Activated CD4-positive, alpha-beta T cell treated with anti-CD3 and anti-CD28 coated beads, Interleukin-2, amount 10 ng/mL, durations not matched to agents 7 days and 5 days (primary cell): ENCODE measurements at places on chromosomes 5 and 9. TPM values are rescaled to one million over a fixed set of nuclear protein-coding genes. Genes with fewer than 3 reads are reported as not detected.

DNA sequence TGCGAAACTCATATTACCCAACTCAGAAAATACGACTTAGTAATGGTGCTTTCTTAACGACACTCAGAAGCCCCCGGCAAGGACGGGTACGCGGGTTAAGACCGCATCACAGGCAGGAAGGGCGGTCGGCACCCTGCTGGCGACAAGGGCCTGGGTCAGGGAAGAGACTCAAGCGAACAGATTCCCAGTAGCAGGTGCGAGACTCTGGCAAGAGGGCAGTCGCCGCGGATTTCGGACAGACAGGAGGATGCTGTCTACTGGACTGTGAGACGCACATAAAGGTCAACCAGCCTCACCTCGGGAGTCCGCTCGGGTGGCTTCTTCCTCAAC lies 398 bp downstream of the RAPGEF6 start:
- peaks cover 8% of the 10 kb centered on the region for H3K36me3 ChIP-seq
- no peaks in the 10 kb centered on the region for H3K27me3 ChIP-seq
- peak overlapping the region; percentile 99 for H3K4me3 ChIP-seq
- H3K4me1 ChIP-seq: peaks cover 28% of the 10 kb centered on the region
- peak overlapping the region; percentile 99 for H3K27ac ChIP-seq
- DNase-seq: peak; percentile 71

The HSD17B4 gene
- 62.4 TPM for total RNA-seq

The SH3TC2 gene
- not detected for total RNA-seq

GRCh38 chr5:65244031-65244430 lies 237.7 kb downstream of the ADAMTS6 start:
- no peak overlapping the region for H3K4me3 ChIP-seq
- DNase-seq: no peak
- no peak overlapping the region for H3K27ac ChIP-seq

The CER1 gene
- total RNA-seq: not detected

The AMACR gene
- total RNA-seq: 6.0 TPM

DNA sequence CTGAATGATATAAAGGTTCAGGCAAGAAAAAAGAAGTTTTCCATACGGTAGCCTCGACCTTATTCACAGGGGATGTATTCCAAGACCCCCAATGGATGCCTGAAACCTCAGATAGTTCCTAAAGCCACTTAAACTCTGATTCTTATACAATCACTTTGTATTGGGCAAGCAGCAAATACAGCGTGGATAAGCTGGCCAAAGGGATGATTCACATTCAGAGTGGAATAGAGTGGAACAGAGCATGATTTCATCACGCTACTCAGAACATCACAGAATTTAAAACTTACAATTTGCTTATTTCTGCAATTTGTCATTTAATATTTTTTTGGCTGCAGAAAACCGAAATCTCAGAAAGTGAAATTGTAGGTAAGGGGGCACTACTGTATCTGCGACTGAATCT lies 40.5 kb upstream of the CDH18 start:
- no peaks in the 10 kb centered on the region for H3K36me3 ChIP-seq
- no peaks in the 10 kb centered on the region for H3K4me1 ChIP-seq
- H3K27me3 ChIP-seq: no peaks in the 10 kb centered on the region
- no peak overlapping the region for H3K4me3 ChIP-seq

- peaks cover 11% of the 10 kb centered on the region for H3K4me1 ChIP-seq
- H3K27me3 ChIP-seq: no peaks in the 10 kb centered on the region
- H3K36me3 ChIP-seq: peaks cover 29% of the 10 kb centered on the region
- H3K27ac ChIP-seq: peak overlapping the region; percentile 58
- DNase-seq: no peak
- no peak overlapping the region for H3K4me3 ChIP-seq
These were observed 39.6 kb downstream of the POC5 start for GRCh38 chr5:75677607-75678006.

The EFNA5 gene
- total RNA-seq: not detected

The SNCAIP gene
- total RNA-seq: not detected

- H3K27ac ChIP-seq: no peak overlapping the region
- no peaks in the 10 kb centered on the region for H3K4me1 ChIP-seq
- H3K4me3 ChIP-seq: no peak overlapping the region
- peaks cover 5% of the 10 kb centered on the region for H3K36me3 ChIP-seq
- H3K27me3 ChIP-seq: no peaks in the 10 kb centered on the region
These were observed 24.7 kb downstream of the MAPKAP1 start for GRCh38 chr9:125682340-125682739.

GRCh38 chr5:61052882-61053281 lies 107.9 kb downstream of the NDUFAF2 start:
- H3K4me1 ChIP-seq: no peaks in the 10 kb centered on the region
- H3K27ac ChIP-seq: no peak overlapping the region
- H3K27me3 ChIP-seq: no peaks in the 10 kb centered on the region
- no peak overlapping the region for H3K4me3 ChIP-seq
- H3K36me3 ChIP-seq: no peaks in the 10 kb centered on the region

The GFI1B gene
- not detected for total RNA-seq

The GNA14 gene
- not detected for total RNA-seq

DNA sequence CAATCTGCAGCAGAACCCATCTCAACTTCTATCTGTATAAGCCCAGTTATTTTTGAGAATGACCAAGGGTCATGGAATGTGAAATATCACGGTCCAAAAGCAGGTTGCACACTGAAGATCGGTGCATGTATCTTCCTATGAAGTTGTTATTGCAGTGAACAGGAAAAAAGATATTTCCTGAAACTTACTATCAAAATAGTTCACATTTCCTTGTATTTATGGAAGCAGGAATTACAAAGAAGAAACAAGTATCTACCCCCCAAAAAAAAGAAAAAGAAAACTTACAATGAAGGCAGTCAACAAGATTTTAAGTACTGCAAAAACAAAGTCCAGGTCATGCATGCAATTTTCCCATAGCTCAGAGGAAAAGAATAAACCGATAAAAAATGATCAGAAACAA lies 70.0 kb downstream of the MPDZ start:
- no peaks in the 10 kb centered on the region for H3K4me1 ChIP-seq
- DNase-seq: no peak
- no peaks in the 10 kb centered on the region for H3K27me3 ChIP-seq

The MYOT gene
- total RNA-seq: not detected

- H3K4me1 ChIP-seq: peaks cover 86% of the 10 kb centered on the region
- peak overlapping the region; percentile 85 for H3K27ac ChIP-seq
- H3K36me3 ChIP-seq: peaks cover 54% of the 10 kb centered on the region
- DNase-seq: no peak
- no peaks in the 10 kb centered on the region for H3K27me3 ChIP-seq
- peak overlapping the region; percentile 91 for H3K4me3 ChIP-seq
These were observed 6.9 kb upstream of the AKNA start for GRCh38 chr9:114394523-114395333.

DNA sequence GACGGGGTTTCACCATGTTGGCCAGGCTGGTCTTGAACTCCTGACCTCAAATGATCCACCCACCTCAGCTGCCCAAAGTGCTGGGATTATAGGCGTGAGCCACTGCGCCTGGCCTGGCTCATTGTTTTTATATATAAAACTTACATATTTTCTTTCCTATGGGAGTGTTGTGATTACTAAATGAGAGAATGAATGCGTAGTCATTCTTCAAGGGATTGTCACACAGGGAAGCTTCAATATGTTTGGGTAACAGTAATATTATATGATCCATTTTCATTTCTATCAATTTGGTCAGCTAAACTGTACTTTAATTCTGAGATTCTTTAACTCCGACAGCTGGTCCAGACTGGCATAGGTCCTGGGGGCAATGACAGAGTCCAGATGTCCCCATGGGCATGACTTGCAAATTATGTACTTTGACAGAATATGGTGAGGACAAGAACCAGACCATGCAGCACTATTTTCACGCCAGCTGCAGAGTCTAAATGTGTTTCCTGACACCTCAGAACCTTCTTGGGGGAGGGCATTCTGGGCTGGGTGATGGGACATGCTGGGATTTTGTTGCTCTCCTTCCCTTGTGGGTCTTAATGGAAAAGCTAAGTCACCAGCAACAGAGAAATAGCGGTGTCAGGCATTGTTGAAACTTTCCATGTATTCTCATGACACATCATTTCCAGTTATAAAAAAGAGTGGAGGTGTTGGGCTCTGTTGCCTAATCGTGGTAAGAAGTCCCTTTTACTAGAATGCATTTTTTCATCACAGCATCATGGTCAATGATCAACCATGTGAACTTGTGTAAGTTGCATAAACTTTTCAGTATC lies 40.9 kb upstream of the TNC start:
- H3K27me3 ChIP-seq: peaks cover 16% of the 10 kb centered on the region
- no peak for DNase-seq
- H3K36me3 ChIP-seq: no peaks in the 10 kb centered on the region
- no peaks in the 10 kb centered on the region for H3K4me1 ChIP-seq

DNA sequence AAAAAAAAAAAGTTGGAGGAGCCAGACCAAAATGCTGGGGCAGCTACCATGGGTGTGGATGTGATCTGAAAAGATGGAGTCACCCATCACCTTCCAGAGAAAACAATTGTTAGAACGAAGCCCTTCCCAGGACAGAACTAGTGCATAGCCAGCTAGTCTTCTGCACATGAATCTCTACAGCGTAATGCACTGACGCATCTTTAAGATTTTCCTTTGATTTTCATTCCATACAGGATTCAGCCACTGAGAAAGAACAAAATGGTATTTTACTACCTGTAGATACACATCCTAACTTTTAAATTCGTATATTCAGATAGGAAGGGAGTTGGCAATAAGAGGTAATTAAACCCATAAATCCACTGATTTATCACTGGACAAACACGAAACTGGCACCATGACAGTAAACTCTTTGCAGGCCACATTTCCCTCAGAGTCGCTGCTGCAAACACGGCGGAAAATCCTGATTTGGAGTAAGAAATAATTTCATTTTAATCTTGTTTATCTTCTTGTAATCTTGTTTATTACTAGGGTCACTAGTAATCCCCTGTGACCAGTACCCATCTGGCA lies 206.6 kb downstream of the SPOCK1 start:
- H3K27me3 ChIP-seq: peaks cover 10% of the 10 kb centered on the region
- H3K4me3 ChIP-seq: no peak overlapping the region
- DNase-seq: no peak
- no peaks in the 10 kb centered on the region for H3K36me3 ChIP-seq
- no peaks in the 10 kb centered on the region for H3K4me1 ChIP-seq

DNA sequence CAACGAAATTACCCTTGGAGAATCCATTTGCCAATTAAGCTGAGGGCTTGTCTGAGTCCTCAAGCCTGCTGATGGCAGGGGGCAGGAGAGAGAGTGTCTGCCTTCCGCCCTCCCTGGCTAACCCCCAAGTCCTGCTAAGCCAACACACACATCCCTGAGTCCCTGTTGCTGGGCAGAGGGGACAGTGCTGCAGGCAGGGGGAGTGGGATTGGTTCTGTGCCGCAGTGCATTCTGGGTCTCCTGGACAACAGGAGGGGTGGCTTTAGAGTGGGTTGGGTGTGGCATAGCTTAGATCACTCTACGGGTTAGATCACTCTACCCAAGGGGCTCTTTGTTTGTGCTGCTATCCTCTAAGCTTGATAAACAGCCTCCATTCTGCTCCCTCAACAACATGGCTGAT lies 427.7 kb downstream of the CDK5RAP2 start:
- H3K4me3 ChIP-seq: no peak overlapping the region
- no peak for DNase-seq
- H3K36me3 ChIP-seq: no peaks in the 10 kb centered on the region
- no peaks in the 10 kb centered on the region for H3K4me1 ChIP-seq
- H3K27ac ChIP-seq: no peak overlapping the region

The PROB1 gene
- total RNA-seq: 3.4 TPM

DNA sequence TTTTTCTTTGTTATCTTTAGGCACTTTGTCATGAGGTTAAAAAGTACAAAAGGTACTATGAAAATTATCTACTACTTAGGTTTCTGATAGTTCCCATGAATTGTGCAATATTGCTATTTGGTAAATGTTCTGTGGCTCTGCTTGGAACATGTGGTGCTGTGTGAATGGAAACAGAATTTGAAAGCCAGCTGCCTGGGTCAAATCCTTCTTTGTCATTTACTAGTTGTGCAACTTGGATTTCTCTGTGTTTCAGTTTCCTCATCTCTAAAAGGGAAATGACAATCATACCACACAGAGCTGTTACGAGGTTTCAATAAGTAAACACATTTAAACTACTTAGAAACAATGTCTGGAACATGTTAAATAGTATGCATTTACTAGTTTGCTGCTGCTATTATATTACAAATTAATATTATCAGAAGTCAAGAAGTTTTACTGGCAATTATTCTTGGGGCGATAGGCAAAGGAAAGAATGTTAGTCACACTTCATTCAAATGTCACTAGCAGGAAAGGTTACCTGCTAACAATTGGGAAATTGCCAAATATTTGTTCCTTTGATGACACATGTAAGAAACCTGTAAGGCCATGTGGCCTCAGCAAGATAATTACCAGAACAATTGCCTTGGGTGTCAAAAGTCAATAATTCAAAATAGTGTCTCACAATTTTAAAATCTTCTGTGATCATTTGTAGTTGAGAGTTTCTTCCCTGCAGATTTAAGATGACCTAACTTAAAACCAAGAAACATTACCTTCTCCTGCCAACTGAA lies 184.8 kb downstream of the KIAA0825 start:
- H3K4me3 ChIP-seq: no peak overlapping the region
- no peaks in the 10 kb centered on the region for H3K36me3 ChIP-seq
- H3K27me3 ChIP-seq: no peaks in the 10 kb centered on the region
- H3K27ac ChIP-seq: no peak overlapping the region
- H3K4me1 ChIP-seq: peaks cover 4% of the 10 kb centered on the region

- DNase-seq: no peak
- no peak overlapping the region for H3K27ac ChIP-seq
- peaks cover 5% of the 10 kb centered on the region for H3K27me3 ChIP-seq
- H3K4me1 ChIP-seq: no peaks in the 10 kb centered on the region
These were observed 22.7 kb upstream of the SH3RF2 start for GRCh38 chr5:145913701-145914100.

DNA sequence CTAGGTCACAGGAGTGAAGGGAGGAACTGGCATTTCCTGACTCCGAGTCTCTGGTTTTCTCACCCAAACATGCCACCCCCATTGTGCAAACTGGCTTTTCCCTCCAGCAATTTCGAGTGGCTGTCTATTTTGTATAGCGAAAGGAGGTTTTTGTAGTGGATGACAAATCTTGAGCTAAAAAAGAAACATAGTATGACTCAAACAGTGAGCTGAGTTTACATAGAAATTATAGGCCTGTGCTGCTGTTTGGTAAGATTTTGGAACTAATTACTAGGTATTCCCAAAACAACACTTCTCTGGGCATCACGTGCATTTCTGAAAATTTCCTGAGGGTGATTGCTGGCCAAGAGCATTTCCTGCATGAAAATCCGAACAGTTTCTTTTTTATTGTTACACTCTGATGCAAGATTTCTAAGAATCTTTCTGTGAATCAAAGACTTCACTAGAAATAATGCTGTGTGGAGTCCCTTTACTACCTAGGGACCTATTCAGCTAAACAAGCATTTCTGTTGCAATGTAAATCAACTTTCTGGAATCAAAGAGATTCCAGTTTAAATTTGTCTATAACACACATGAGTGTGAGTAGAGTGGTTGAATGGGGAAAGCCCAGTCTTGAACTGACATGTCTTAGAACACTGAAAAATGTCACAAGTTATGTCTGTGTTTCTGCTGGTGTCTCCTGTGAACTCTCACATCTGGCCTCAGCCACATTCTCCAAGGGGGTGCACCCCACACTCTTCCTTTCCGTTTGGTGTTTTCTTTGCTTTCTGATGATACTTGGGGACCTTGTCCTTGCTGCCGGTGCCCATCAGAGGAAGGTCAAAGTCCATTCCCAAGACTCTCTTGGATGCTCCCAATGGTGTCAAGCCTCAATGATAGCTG lies 33.3 kb upstream of the DAPK1 start:
- peaks cover 13% of the 10 kb centered on the region for H3K4me1 ChIP-seq
- no peak overlapping the region for H3K4me3 ChIP-seq
- H3K27me3 ChIP-seq: no peaks in the 10 kb centered on the region
- no peaks in the 10 kb centered on the region for H3K36me3 ChIP-seq
- no peak for DNase-seq
- no peak overlapping the region for H3K27ac ChIP-seq

The WDR38 gene
- not detected for total RNA-seq
